ENCODE measurements at places on chromosomes 3 and 15.
A peak's percentile ranks its signal among the peaks of the same experiment; 100 is the strongest.

- DNase-seq: no peak
Measured at GRCh38 chr3:133901847-133902246, 6.2 kb upstream of the RAB6B start.

DNA sequence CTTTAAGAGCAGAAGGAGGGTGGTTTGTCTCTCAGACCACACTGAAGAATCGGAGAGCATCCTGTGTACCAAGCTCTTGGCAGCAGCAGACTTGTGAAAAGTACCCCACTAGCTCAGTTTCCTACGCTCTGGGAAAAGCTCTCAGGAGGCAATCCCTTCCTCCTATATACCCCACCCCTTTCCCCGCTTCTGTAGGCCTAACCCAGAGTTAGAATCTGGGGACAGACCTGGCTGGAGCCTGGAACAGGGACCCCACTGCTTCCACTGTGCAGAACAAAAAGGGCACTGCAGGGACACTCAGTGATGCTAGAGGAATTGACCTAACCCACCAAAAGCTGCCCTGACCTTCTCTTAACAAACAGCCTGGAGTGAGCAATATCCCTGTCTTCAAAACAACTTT lies 70.0 kb upstream of the CCDC39 start:
- no peak for DNase-seq

- DNase-seq: no peak
Measured at GRCh38 chr3:155179966-155180757, 100.0 kb downstream of the MME start.

- no peak for DNase-seq
Measured at GRCh38 chr15:31361764-31362515, 35.3 kb downstream of the KLF13 start.

GRCh38 chr15:39756806-39757522 lies 25.7 kb downstream of the FSIP1 start:
- peak; percentile 55 for DNase-seq

DNA sequence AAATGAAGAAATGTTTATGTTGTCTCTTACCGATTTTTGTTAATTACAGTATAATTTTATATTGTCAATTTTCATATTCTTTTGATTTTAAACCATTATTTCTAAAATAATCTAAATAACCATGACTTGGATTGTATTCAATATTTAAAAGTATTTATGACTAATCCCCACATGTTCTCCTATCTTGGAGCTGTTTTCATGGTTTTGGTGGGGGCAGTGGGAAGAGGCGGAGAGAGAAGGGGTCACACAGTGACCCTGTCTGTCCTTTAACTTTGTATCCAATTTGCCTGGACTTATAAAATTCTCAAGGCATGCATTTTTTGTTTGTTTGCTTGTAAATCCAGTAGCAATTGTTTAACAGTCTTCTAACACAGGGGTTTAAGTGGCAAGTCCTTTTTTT lies 407.4 kb downstream of the NTRK3 start:
- no peak for DNase-seq

DNA sequence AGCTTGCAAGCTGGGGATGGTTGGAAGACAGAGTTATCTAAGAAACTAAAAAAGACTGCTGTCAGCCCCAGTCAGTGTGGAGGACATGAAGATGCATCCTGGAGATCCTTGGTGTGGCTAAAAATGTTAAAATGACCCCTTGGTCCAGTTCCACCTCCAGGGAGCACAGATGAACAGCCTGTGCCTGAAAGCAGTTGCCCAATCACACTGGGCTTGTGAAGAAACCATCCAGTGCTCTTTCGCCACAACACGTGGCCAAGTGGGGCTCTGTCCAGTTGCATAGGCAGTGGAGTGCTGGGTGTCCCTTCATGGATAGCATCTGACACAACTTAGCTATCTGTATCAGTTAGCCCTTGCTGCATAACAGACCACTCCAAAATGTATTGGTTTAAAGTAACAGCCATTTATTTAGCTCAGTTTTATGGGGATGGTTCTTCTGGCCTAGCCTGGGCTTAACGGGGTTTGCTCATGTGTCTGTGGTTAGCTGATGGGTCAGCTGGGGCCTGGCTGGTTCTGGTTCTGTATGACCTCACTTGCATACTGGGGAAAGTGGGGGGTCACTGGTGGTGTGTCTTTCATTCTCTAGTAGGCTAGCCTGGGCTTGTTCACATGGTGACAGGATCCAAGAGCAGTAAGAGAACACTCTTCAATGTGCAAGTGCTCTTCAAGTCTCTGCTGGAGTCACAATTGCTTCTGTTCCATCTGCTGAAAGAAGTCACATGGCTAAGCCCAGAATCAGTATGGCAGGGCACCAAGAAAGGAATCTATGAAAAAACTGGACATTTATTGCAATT lies 226.2 kb downstream of the PDCD6IP start:
- no peak for DNase-seq

GRCh38 chr15:52438047-52438446 lies 90.6 kb downstream of the MYO5A start:
- no peak for DNase-seq

DNA sequence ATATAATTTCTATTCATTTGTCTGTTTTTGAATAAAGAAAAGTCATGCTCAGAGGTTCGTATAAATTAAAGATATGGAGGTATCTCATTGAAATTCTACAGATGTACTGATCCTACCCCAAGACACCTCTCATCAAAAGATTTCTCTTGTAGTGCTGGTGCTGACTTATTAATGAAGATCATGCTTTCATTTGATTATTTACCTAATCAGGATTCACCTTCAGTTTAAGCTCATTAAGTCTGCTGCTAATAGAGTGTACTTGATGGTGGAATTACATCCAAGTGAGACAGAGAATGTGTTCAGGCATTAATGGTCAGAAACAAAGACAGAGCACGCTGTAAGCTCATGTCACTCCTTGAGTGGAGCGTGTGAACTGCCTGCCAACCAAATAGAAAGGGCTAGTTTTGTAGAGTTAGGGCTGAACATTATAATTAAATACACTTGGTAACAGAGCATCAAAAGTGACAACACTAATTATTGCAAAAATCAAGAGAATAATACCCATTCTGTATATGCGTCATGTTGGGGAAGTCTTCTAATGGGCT lies 45.5 kb downstream of the KBTBD12 start:
- no peak for DNase-seq

GRCh38 chr3:72317491-72317890 lies 530.8 kb downstream of the SHQ1 start:
- DNase-seq: no peak

DNA sequence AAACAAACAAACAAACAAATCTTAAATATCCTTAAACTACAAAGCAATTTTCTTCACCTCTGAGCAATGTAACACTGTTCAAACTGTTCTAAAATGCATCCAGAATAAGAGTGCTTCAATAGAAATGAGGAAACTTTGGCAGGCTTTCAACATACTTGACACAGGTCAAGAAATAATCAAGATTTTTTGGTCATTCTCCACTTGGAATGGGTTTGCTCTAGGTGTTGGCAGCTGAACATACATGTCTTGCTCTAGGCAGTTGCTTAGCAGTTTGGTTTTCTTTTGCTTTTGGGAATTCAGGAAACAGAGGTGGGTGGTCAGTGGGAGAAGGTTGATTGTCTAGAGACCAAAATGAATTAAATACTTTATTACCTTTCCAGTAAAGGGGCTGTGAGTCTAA lies 1.4 kb upstream of the LRRC3B start:
- no peak for DNase-seq

- no peak for DNase-seq
Measured at GRCh38 chr3:73781541-73781940, 156.8 kb upstream of the PDZRN3 start.

GRCh38 chr3:127679534-127680145 lies 6.9 kb downstream of the ABTB1 start:
- no peak for DNase-seq

GRCh38 chr3:103968751-103969150 lies 1398.0 kb upstream of the ALCAM start:
- DNase-seq: no peak

DNA sequence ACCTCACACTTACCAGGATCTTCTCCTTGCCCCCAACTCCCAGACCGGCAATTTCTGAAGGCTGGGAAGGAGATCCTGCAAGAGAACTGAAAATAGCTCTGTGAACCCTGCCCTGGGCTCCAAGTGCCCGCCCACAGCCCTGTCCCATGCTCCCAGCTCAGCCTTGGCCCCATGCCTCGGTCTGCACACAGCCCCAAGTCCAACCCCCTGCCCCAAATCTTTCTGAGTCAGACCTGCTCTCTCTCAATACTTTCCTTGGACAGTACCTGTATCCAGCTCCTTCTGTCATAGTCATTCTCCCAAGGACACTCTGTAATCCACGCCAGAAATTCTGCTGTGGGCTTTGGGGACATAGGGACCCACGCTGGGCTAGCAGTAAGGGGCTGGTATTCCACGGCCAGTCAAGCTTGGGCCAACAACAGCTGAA lies 6.3 kb upstream of the SMAD3 start:
- no peak for DNase-seq

DNA sequence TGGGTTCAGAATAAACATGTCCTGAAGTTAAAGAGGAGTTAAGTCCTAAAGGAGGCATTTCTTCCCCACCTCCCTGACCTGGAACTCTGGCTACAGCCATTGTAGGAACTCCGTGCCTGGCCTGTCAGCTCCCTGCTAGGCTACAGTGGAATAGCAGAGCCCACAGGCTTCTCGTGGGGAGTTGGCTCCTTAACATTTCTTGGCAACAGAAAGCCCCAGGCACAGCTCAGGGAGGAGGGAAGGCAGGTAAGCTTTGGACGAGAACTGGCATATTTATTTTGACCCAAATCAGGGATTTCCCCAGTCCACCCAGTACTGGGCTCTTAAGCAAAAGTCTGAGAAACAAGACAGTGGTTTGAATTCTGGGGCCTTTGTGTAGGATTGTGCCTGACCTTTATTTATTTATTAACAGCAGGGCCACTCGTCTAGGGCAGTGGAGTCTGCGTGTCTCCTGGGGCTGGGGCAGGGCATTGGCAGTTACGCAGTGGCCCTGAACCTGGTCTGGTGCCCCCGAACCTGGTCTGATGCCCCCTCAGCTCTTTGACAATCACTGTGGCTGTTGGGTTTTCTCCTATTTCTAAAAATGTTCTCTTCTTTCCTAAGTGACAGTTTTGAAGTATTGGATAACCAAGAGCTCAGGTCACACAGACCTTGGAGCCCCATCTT lies 7.9 kb upstream of the ISG20 start:
- no peak for DNase-seq

- no peak for DNase-seq
Measured at GRCh38 chr15:66078196-66078928, 175.2 kb downstream of the MEGF11 start.

DNA sequence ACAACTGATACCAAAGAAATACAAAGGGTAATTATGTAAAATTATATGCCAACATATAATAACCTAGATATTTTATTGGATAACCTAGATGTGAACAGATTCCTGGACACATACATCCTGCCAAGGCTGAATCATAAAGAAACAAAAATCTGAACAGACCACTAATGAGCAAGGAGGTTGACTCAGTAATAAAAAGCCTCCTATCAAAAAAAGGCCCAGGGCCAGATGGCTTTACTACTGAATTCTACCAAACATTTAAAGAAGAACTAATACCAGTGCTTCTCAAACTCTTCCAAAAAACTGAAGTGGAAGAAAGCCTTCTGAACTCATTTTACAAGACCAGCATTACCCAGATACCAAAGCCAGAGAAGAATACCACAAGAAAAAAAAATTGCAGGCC lies 32.4 kb downstream of the THBS1 start:
- DNase-seq: no peak

- no peak for DNase-seq
Measured at GRCh38 chr15:64180235-64180824, 17.5 kb upstream of the PPIB start.

DNA sequence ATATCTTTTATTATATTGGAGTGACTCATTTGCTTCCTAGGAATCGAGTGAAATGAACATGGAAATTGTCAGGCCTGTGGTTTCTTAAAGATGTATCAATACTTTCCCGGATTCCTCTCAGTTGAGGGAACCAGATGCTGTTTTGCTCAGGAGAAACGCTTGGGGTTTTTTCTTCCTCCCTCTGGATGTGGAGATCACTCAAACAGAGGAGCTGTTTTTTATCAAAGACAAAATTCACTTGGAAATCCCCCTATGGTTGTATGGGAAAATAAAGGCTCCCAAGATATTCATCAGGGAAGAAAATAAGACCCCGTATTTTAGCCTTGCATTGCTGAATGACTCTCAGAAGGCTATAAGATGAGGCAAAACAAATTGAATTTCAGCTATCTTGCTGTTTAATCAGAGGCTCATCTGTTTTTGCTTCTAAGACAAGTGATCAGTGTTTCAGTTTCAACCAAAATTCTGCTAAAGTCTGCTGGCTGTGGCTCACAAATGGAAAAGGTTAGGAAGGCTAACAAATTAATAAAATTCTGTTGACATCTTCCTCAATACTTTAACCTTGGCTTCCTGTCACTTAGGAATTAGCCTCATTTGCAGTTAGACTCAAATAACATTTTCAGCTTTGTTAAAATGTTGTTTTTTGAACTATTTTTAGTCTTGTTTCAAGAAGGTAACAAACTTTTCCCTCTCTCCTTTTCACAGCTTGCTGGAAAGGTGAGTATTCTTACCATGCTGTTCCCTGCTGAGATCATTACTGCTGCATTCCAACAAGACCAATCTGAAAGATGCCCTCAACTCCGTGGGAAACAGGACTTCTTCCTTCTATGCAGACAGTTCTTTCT lies 83.6 kb downstream of the COL6A5 start:
- DNase-seq: peak; percentile 12

DNA sequence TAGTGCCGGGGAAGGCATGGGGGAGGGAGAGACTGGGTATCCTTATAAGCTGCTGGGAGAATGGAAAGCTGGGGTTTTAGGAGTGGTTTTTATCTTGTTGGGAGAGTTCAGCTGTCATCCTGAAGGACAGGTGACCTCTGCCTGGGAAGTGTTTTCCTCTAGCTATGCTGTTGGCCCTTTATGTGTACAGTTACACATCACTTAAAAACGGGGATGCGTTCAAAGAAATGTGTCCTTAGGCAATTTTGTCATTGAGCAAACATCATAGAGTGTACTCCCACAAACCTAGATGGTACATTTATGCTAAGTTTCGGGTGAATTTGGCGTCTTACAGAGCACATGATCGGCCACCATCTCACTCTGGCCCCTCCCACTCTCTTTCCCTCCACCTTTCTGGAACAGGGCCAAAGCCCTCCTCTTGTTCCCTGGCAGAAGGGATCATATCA lies 164.3 kb upstream of the NUDT16 start:
- DNase-seq: no peak

- DNase-seq: peak; percentile 81
Measured at GRCh38 chr3:47009225-47010110, 30.0 kb downstream of the NBEAL2 start.

- no peak for DNase-seq
Measured at GRCh38 chr3:161489395-161489794, 7.2 kb upstream of the OTOL1 start.

Data from fibroblast of skin of left biceps (primary cell).